ENCODE measurements at places on chromosomes 1 and 21.
A peak's percentile ranks its signal among the peaks of the same experiment; 100 is the strongest.

DNA sequence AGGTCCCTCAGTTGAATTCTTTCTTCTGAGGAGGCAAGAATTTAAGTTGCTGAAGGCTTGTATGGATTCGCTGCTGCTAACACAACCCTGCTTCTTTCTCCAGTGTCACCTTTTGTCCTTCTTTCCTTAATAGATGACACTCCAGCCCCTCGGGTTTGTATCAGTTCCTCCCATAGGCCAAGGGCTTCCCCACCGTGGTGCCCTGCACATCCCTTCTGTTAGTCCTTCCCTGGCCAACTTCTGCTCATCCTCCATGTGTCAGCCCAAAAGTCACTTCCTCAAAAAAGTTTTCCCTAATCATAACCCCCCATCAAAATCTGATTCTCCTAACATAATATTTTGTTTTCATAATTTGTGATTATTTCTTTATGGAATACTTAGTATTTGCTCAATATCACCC is 190.4 kb downstream of the RHOU start:
- no peak for DNase-seq

- DNase-seq, result no peak
These were observed 149.6 kb upstream of the SGIP1 start for GRCh38 chr1:66384258-66384921.

DNA sequence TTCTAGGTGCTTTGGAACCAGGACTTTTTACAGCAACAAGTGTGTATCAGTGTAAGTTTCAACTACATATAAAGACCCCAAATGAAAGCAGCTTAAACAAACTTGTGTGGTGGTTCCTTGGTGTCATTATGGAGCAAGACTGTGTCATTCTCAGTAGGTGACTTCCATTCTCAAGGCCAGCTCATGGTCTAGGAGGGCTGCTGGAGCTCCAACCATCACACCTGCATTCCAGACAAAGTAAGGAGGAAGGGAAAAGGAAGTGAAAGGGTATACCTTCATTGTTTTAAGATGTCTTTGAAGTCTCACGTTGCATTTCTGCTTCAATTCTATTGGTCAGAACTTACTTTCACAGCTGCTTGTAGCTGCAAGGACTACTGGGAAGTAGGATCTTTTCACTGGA is 188.6 kb downstream of the C1orf94 start:
- DNase-seq, result no peak

GRCh38 chr1:241715956-241716355 is 63.9 kb downstream of the WDR64 start:
- DNase-seq, result no peak

DNA sequence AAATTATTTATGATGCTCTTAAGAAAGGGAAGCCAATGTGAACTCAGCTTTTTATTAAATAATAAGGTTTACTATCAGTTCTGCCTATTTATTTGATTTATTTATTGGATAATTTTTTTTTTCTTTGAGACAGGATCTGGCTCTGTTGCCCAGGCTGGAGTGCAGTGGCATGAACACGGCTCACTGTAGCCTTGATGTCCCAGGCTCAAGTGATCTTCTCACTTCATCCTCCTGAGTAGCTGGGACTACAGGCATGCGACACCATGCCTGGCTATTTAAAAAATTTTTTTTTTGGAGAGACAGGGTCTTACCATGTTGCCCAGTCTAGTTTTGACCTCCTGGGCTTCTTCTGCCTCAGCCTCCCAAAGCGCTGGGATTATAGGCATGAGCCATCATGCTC is 21.0 kb upstream of the DNAJC28 start:
- no peak for DNase-seq

- DNase-seq, result no peak
These were observed 352.0 kb downstream of the USH2A start for GRCh38 chr1:216071262-216071661.

DNA sequence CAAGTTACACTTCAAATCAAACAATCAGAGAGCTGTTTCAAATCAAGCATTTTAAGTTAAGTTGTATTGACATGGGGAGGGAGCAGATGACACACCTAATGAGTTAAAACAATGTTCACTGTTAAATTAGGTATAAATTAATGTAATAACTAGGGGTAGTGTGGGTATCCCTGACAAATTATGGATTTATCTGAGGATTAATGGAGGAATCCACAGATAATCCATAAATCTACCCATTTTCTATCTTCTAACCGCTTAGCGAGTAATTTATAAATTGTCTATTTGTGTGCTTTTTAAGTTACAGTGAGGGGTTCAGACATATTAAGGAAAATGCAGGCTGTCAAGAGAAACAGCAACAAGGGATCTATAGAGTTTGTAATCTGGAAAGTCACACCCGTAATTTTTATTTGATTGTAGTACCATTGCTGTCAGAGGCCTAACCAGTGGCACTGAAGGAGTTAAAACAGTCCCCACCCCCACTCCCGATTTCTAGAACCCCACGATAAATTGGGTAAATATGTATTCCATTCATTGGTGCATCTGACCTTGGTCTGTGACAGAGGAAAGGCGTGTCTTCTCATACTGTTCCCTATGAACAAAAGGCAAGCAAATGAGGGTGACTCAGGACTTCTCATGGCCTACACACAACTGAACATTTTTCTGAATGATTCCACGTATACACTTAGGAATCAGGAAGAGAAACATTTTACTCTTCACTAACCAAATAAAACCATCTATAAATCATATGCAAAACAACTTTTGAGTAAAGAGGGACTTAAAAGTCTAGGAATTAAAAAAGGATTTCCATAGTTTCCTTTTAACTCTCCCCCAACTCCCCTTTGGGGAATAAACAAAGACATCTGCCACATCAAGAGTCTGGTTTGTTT is 7.4 kb downstream of the IRF2BP2 start:
- no peak for DNase-seq

GRCh38 chr1:84721152-84721551 is 30.9 kb upstream of the SSX2IP start:
- no peak for DNase-seq

- DNase-seq, result no peak
These were observed 65.6 kb upstream of the SCCPDH start for GRCh38 chr1:246658567-246658966.

DNA sequence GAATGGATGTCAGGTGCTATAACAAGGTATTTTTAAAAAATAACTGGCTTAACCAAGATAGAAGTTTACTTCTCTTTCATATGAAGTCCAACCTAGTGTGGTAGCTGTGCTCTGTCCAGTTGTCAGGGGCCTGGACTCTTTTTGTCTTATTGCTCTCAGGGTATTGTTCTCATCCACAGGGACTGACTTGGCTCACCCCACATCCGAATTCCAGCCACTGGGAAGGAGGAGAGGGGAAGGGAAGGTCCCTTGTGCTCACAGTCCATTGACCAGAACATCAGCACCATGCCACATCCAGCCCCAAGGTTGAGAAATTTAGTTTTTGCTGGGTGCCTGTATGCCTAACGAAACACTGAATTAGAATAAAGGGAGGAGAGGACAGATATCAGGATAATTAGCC is 8.7 kb downstream of the EEIG2 start:
- DNase-seq, result no peak

GRCh38 chr1:109040989-109041620 is 797 bp downstream of the WDR47 start:
- DNase-seq, result peak; percentile 0

DNA sequence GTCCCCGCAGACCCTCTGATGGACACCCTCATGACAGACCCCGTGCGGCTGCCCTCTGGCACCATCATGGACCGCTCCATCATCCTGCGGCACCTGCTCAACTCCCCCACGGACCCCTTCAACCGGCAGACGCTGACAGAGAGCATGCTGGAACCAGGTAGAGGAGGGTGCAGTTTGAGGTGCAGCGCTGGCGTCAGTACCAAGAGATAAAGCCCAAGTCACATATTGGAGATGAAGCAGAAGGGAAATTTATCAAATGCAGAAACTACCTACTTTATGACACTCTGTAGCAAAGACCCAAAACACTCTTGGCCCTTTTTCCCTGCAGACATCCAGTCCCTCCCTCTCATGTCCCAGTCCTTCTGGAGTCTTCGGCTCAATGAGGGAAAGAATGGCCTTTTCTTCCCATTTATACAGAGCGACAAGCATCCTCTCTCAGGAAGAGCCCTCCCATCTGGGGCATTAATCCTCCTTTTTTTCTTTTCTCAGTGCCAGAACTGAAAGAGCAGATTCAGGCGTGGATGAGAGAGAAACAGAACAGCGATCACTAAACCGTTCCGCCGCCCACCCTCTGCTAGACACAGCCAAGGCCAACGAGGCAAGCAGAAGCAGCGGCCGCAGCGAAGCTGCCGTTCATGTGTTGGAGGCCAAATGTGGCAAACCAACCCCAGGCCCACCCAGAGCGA is 30.8 kb upstream of the KIF1B start:
- DNase-seq, result no peak

- no peak for DNase-seq
These were observed 8.1 kb upstream of the LMX1A start for GRCh38 chr1:165364568-165365133.

DNA sequence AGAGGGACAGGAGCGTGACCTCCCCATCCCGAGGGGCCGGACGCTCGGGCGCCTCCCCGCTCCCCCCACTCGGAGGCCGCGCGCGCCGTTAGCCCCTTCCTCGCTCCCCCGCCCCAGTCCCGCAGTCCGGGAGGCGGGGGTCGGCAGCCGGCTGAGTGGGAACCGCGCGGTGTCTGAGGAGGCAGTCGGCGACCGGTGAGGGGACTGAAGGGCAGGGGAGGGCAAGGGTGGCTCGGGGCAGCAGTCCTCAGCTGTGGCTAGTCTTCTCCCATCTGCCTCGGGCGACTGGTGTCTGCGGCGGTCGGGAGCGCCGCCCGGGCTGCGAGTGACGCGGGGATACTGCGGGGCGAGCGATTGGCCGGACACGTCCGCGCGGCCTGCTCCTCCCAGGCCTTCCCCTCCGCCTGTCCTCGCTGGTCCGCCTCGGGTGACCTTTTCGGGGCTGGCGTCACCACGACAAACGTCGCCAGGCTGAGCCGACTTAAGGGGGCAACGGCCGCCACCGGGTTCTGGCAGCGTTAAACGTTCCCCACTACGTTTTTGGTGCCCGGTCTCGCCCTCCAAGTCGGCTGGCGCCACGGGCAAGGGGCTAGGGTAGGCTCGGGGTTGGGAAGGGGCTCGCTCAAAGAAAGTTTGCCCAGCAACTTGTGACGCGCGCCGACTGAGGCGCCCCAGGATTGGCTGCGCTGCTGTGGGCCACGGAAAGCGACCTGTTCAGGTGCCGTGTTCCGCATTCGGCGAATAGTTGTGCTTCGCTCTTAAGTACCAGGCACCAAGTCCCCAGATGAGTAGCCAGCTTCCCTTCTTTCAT is 538 bp downstream of the ZNF672 start:
- peak; percentile 81 for DNase-seq

GRCh38 chr1:98210064-98210463 is 289.2 kb upstream of the DPYD start:
- DNase-seq, result no peak

- DNase-seq, result no peak
These were observed 2.8 kb downstream of the MRTO4 start for GRCh38 chr1:19254416-19254815.

- no peak for DNase-seq
These were observed at the start of gene CDKN2C for GRCh38 chr1:50969611-50970508. Gene CDKN2C, plus strand, starts transcription at chr1:50970245. Its CDS starts 124 bp downstream, at chr1:50970369.

- no peak for DNase-seq
These were observed 113.1 kb downstream of the KCNN3 start for GRCh38 chr1:154756793-154757548.

GRCh38 chr21:43981151-43981870 is 30.8 kb upstream of the TRAPPC10 start:
- no peak for DNase-seq

- DNase-seq, result no peak
These were observed 51.7 kb downstream of the SUSD4 start for GRCh38 chr1:223312273-223312672.

GRCh38 chr21:33132054-33132453 is 62.1 kb downstream of the OLIG1 start:
- DNase-seq, result no peak

DNA sequence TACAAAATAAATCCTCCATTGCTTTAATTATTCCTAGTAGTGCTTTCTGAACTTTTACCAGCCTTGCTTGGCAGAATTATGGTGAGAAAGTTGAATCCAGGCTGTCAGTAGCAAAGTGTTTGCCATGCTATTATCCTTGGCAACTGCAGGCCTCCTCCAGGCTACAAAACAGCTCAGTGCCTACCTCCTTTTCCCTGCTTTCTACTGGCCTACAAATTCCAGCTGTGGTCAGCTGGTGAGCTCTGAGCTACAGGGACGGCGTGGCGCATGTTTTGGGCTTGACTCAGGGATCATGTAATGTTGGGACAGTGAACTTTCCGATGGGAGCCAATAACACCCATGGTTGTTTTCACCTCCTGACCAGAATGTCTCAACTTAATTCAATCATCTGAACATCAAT is 456.1 kb upstream of the ADAMTS5 start:
- DNase-seq, result no peak

DNA sequence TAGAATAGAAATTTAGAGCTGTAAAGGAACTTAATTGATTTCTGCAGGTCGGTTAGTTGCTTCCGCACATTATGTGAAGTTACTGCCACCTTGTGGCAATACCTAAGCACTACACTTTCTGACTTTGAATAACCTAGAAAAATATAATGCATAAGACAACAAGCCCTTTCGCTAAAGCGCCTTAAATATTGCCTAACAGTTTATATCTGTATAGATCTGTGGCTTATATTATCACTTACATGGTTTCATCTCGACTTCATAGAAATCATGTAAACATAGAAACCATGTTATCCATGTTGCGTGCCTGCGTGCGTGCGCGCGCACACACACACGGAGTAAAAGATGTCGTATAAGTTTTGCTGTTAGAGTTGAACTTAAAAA is 10.9 kb upstream of the IFI16 start:
- DNase-seq, result peak; percentile 32

- DNase-seq, result no peak
These were observed 1.1 kb downstream of the MIA3 start for GRCh38 chr1:222618880-222619596.

- DNase-seq, result no peak
These were observed 9.6 kb downstream of the ACKR1 start for GRCh38 chr1:159214149-159214760.

DNA sequence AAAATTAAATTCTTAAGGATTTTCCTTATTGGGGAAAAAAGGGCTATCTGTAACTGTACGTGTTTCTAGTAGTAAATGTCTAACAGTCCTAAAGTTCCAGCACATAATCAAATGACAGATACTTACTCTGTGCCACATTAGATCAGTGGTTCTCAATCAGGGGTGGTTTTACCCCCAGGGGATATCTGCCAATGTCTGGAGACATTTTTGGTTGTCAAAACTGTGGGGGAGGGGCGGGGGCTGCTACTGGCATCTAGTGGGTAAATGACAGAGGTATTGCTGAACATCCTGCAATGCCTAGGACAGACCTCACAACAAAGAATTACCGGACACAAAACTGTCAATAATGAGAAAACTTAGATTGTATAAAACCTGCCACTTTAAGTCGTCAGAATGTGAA is 33.4 kb upstream of the PTPRC start:
- DNase-seq, result no peak

DNA sequence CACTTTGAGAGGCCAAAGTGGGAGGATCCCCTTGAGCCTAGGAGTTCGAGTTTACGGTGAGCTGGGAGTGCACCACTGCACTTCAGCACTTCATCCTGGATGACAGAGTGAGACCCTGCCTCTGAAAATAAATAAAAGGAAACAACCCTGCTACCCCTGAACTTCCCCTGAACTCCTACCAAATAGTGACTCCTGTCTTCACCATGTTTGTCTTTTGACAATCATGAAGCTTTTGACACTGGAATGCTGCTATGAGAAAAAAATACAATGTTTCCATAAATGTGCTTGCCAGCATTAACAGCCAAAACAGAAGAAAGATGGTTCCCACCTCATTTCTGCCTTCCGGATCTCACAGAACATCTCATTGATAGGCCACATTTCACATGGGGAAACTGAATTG is 10.4 kb downstream of the ZBTB8A start:
- DNase-seq, result no peak

- no peak for DNase-seq
These were observed 28.4 kb upstream of the NLRP3 start for GRCh38 chr1:247387565-247387964.

All from stimulated activated CD4-positive, alpha-beta T cell treated with anti-CD3 and anti-CD28 coated beads, Interleukin-2, amount 100 ng/mL, for 4 hours (primary cell).